ENCODE measurements at places on chromosomes 6 and 20. TPM values are rescaled to one million over a fixed set of nuclear protein-coding genes. Genes with fewer than 3 reads are reported as not detected.
A peak's percentile ranks its signal among the peaks of the same experiment; 100 is the strongest.

The CST5 gene
- total RNA-seq = not detected

The CYP21A2 gene
- not detected for total RNA-seq

GRCh38 chr6:75204959-75205775 is 686 bp downstream of the COL12A1 start:
- DNase-seq = no peak

The MLIP gene
- total RNA-seq = 0.42 TPM

- peak; percentile 15 for DNase-seq
These were observed 41.4 kb downstream of the ZNF831 start for GRCh38 chr20:59205044-59205443.

DNA sequence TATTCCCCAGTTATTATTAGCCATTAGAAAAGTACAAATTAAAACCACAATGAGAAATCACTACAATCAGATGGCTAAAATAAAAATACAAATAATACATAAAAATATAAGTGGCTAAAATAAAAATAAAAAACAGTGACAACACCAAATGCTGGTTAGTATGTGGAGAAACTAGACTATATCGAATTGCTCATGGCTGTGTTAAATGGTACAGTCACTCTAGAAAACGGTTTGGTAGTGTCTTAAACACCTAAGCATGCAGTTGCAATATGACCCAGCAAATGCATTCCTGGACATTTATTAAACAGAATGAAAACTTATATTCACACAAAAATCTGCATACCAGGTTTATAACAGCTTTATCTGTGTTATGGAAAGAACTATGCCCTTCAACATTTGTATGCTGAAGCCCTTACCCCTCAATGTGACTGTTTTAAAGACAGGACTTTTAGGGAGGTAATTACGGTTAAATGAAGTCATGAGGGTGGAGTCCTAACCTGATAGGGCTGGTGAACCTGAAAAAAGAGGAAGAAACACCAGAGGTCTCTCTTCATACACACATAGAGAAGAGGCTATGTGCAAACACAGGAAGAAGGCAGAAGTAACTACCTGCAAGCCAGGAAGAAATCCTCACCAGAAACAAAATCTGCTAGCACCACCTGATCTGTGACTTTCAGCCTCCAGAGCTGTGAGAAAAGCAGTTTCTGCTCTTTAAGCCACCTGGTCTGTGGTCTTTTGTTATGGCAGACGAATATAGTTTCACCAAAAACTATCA is 84.9 kb downstream of the ASCC3 start:
- DNase-seq = no peak

- DNase-seq = peak; percentile 10
These were observed 34.0 kb downstream of the HLA-F start for GRCh38 chr6:29757282-29757681.

DNA sequence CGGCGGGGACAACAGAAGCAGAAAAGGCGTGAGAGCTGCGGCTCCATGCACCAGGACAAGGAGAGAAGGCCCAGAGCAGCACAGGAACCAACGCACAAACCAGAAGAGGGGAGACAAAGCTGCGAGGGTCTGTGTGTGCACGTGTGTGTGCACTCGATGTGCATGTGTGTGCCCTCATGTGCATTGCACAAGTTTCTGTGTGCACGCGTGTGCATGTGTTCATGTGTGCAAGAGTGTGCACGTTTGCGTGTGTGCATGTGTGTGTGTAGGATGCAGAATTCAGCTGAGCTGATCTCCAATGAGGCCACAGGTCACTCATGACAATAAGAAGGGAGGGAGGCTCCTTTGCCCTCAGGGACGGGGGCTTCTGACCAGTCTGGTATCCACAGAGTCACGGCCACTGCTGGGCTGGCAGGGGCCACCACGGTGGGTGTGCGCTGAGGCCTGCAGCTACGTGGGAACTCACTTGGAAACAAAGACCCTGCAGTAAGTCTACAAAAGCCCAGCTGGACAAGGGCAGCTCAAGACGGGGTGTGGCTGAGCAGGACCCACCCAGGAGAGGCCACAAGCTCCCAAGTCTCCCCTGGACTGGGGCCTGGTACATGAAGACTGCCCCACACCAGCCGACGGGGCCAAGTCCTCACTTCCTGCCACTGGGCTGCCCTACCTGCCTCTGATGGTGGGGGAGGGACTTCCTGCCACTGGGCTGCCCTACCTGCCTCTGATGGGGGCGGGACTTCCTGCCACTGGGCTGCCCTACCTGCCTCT is 48.1 kb upstream of the CHRNA4 start:
- DNase-seq = no peak

The SLC52A3 gene
- 19.7 TPM for total RNA-seq

The ID4 gene
- total RNA-seq = 5.3 TPM

- DNase-seq = no peak
These were observed 33.1 kb upstream of the RNF8 start for GRCh38 chr6:37320646-37321045.

- peak; percentile 27 for DNase-seq
These were observed 75.1 kb downstream of the ADGRG6 start for GRCh38 chr6:142376800-142377496.

DNA sequence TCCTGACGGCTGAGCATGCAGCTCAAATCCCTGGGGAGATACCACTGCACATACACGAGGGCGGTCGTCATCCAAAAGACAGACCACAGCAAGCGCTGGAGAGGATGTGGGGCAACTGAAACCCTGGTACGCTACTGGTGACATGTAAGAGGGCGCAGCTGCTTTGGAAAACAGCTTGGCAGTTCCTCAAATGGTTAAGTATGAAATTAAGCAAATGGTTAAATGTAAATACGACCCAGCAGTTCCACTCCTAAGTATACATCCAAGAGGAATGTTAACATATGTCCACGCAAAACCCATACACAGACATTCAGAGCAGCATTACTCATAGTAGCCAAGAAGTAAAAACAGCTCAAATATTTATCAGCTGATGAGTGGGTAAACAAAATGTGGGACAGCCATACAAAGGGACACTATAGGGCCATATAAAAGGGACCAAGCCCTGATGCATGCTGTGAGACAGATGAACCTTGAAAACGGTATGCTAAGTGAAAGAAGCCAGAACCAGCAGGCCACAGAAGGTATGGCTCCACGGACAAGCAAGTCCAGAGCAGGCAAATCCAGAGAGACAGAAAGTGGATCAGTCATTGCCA is 38.5 kb downstream of the RIPOR3 start:
- DNase-seq = no peak

The ABHD16B gene
- not detected for total RNA-seq

The MYB gene
- total RNA-seq = 67.2 TPM

The TAGAP gene
- 2.3 TPM for total RNA-seq

The TBXT gene
- not detected for total RNA-seq

The TOP1 gene
- 80.6 TPM for total RNA-seq

- DNase-seq = no peak
These were observed 14.0 kb upstream of the GRM4 start for GRCh38 chr6:34159844-34160243.

The GPR6 gene
- total RNA-seq = not detected

GRCh38 chr6:122392564-122393350 is 6.7 kb upstream of the HSF2 start:
- DNase-seq = no peak

DNA sequence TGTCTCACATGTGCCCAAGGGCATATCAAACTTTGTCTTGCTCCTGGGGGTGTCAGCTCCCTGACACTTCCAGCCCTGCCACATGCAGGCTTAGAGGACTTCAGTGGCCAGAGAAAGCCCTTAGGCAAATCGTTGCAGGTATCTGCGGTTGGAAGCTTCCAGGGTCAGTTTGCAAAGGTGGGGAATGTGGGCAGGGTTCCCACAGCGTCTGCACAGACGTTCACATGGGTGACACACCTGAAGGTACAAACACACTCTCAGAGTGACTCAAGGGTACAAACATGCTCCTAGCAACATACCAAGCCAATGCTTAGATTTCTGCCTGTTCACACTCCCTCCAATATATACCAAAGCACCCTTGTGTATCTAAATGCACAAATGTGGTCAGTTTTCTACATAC is 30.0 kb downstream of the VSTM2L start:
- no peak for DNase-seq

The PKIB gene
- total RNA-seq = 113 TPM

The CRYBG1 gene
- total RNA-seq = 80.5 TPM
